ENCODE measurements at places on chromosomes 16 and 17.
A peak's percentile ranks its signal among the peaks of the same experiment; 100 is the strongest.

GRCh38 chr16:29791845-29792807 lies 1.6 kb downstream of the KIF22 start:
- DNase-seq: no peak

- DNase-seq: no peak
Observed at GRCh38 chr17:64591944-64592343, 70.2 kb downstream of the SMURF2 start.

GRCh38 chr16:15976929-15977637 lies 27.7 kb downstream of the ABCC1 start:
- no peak for DNase-seq

DNA sequence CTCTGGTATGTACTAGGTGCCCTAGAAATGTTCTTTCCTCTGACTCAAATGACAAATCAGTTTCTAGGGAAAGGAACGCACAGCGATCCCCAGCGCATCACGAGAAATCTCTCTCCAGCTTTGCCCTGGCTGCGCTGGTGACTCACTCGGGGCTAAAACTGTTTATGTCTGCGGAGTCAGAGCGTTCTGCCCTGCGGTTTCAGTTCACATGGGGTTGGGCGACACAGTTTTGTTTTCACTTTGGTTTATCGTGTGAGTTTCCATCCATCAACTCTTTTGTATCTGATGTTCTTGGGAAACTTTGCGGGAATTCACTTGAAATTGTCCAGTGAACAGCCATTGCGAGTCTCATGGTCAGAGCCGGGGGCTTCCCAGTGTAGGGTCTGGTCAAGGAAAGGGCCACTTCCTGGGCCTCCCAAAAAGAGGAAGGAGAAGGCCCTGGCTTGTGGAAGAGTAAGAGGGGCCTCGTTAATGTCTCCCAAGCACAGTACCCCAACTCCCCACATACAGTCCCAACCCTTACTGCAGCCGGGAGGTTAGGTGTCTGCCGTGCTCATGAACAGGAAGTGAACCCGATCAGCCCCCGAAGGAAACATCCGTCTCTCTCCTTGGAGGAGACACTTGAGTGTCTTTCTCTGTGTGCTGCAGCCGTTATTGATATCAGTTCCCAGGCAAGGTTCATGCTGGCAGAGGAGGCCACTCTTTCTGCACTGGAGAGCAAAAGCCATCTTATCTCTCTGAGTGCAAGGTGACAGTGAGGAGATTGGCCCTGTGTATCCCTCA lies 643.2 kb downstream of the WWOX start:
- DNase-seq: peak; percentile 46

DNA sequence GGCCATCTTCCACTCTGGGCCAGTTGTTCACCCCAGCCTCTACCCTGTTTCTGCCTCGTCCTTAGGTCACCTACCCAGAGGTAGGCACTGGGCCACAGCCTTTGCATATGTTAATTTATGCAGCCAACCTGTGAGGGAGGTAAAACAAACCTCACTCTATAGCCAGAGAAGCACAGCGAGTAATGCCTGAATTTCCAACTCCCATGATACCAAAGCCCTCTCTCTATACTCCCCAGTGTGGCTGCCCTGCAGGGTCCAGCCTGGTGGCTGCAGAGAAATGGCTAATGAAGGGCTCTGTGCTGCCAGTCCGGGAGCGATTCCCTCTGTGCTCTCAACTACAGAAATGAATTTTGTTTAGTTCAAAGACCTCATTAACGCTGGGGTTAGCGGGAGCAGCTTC lies 397.0 kb upstream of the CCL2 start:
- no peak for DNase-seq

GRCh38 chr17:34579017-34579946 lies at the start of gene TMEM132E:
Gene TMEM132E, plus strand, starts transcription at chr17:34579582. Its CDS starts 1,495 bp downstream, at chr17:34581077.
- no peak for DNase-seq

GRCh38 chr16:33059206-33059605 lies 134.8 kb upstream of the TP53TG3C start:
- DNase-seq: no peak

- no peak for DNase-seq
Observed at GRCh38 chr16:86256995-86257394, 253.3 kb upstream of the FOXF1 start.

GRCh38 chr16:69448470-69449193 lies 24.2 kb downstream of the CYB5B start:
- no peak for DNase-seq

- DNase-seq: no peak
Observed at GRCh38 chr16:49884033-49885015, 28.4 kb upstream of the ZNF423 start.

GRCh38 chr16:804193-805048 lies 3.9 kb upstream of the GNG13 start:
- DNase-seq: no peak

GRCh38 chr16:26220894-26221293 lies 529.1 kb downstream of the HS3ST4 start:
- DNase-seq: no peak

- DNase-seq: no peak
Observed at GRCh38 chr16:1982013-1982433, 754 bp upstream of the NOXO1 start.

DNA sequence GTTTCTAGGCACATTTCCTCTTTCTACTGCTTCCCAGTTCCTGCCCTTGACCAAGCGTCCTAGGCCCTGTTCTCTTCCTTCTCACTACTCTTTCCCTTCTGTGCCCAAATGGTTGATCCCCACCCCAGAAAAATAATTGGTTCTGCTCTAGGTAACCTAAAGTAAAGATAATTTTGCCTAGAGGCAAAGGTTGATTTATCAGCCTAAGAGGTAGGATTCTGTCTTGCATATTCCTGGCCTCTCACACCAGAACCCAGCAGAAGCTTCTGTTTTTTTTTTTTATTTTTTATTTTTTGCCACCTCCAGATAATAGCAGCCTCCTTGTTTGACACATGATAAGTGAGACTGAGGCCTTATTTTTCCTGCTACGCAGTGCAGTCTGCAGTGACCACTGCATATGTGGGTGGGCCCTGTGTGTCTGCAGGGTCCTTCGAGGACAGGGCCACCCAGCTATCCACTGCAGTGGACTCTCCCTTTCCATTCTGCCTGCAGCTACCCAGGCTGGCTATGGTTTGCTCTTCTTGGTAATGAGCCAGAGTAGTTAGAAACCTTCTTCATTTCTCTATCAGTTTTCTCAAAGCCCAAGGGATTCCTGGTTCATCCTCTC lies 701 bp downstream of the PIPOX start:
- DNase-seq: no peak

DNA sequence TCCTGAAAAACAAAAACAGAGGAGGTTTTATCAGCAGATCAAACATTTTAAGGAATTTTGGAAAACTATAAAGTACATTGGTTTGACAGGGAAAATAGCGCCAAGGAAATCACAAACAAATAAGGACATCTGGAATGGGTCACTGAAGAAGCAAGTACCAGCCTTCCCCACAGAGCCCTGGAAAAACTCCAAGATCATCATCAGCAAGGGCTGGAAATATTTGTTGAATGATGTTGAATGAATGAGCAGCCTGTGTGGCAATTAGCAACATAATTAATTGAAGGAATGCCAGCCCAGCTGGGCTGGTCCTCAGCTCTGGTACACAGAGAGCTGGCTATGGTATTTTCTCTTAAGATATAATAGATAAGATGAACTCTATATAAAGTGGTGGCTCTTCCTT lies 290.4 kb downstream of the HS3ST3A1 start:
- no peak for DNase-seq

GRCh38 chr17:72921347-72922054 lies 171.0 kb downstream of the SLC39A11 start:
- DNase-seq: no peak

DNA sequence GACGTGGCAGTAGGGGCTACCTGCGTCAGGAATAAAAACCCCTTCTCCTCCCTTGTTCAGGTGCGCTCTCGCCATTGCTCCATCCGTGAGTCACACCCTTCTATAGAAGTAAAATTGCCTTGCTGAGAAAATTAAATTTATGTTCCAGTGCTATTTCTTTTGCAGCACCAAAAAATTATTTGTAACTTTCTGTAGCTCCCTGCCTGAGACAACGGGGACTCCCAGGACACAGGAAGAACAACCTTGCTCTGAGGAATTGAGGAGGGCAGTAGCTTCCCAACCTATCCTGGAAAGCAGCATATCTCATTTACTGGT lies 85.4 kb downstream of the EMP2 start:
- DNase-seq: no peak

DNA sequence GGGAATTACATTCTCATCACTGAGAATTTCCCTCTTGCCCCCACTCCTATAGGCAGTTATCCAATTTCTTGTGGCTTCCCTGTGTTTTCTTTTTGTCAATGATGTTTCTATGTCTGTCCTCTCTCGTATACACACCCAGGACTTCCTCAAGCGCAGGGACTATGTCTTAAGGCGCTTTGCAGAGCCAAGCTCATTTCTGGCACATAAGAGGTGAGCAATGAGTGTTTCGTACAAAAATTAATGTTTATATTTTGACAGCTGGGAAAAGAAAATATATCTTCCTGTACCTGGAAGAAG lies 947 bp downstream of the DDX42 start:
- DNase-seq: no peak

Measured in stimulated activated CD8-positive, alpha-beta memory T cell treated with anti-CD3 and anti-CD28 coated beads, Interleukin-2, amount 100 ng/mL, for 1 hour (primary cell).